LHCN-M2 (cell line): ENCODE measurements at places on chromosomes 13 and 19. TPM values are rescaled to one million over a fixed set of nuclear protein-coding genes. Genes with fewer than 3 reads are reported as not detected.

DNA sequence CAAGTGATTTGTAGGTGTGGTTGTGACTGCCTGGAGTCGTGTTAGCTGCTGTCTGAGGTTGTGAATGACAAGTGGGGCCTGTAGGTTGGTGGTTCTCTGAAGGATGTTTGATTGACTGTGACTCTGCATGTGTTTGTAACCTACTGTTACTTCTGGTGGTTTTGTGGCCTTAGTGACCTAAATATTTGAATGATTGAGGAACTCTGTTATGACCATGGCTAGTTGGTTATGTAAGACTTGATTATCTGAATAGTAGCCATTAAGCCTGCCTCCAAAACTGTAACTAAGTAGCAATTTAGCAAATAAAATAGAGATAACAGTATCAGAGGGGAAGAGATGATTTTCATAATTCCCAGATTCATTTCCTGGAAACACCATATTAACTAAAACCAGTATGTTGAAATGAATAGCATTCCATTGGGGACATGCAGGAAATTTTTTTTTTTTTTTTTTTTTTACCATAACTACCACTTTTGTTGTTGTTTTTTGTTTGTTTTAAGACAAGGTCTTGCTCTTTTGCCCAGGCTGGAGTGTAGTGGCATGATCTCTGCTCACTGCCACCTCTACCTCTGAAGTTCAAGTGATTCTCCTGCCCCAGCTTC is 865 bp downstream of the ZNF382 start:
- peak; percentile 23 for DNase-seq

GRCh38 chr19:40584007-40584406 is 7.3 kb downstream of the SHKBP1 start:
- no peak for DNase-seq

DNA sequence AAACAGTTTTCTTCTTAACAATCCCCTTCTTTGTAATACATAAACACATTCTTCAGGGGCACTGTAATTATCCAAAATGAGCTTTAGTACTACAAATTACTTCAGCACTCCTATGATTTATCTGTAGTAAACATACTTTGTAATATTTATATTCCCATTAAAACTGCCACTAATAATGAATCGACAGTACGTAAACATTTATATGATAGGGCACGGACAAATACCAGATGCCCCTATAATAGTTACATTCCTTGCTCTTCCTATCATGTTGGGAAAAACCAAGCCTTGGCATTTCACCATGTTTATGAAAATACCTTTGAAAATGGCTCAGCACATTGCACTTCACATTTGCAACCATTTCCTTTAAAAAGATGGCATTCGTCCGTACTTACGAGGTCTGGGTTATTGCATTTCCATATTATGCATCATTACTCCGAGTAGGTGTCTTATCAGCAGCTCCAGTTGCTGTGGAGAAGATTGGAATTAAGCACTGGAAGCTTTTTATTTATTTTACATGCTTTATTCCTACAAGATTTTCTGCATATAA is 1043.4 kb downstream of the DIAPH3 start:
- DNase-seq = no peak

DNA sequence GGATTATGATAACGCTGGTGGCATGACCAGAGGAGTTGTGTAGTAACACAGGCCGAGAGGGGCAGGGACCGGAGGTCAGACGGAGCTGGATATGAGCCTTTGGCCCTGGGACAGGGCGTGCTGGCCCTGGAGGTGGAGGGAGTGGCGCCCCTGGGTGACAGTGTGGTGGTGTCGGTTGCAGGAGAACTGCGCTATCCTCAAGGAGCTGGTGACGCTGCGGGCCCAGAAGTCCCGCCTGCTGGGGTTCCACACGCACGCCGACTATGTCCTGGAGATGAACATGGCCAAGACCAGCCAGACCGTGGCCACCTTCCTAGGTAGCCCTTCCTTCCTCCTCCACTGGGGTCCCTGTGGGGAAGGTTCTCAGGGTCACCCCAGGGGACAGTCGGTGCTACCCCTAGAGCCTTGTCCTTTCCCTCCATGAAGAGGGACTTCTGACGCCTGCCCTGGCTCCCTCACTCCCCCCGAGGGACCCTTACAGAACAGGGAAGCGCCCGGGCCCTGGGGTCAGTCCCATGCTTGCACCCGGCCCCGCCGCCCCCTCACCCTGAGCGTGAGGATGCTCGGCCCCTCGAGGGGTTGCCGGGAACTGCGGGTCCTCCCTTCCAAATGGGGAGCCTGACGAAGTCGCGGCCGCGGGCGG is 12.8 kb upstream of the ZNF554 start:
- DNase-seq = no peak

- no peak for DNase-seq
These were observed 27.9 kb downstream of the FLT1 start for GRCh38 chr13:28467034-28467433.

GRCh38 chr13:20270163-20270865 is 38.2 kb upstream of the GJB6 start:
- DNase-seq = no peak

- no peak for DNase-seq
These were observed 15.3 kb upstream of the ZNF486 start for GRCh38 chr19:20151617-20152145.

- DNase-seq = peak; percentile 61
These were observed 125.0 kb downstream of the STK24 start for GRCh38 chr13:98451676-98452470.

DNA sequence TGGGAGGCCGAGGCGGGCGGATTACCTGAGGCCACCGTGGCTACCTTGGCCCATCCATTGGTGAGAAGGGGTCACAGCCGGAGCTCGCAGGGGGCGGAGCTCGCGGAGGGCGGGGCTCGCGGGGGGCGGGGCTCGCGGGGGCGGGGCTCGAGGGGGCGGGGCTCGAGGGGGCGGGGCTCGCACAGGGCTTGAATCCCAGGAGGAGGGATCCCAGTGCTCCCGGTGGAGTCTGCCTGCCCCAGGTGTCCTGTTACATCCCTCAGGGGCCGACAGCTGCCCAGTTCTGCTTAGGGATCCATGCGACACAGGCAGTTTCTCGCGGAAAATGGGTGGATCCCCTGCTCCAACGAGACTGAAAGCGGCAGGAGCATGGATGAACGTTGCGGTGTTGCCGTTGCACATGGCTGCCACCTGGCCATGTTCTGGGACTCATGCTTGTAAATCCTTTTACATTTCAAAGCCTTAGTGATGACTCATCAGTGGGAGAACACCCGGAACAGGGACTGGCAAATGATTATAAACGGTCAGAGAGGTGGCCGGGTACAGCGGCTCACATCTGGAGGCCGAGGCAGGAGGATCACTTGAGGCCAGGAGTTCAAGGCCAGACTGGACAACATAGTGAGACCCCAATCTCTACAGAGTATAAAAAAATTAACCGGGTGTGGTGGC is 25.1 kb downstream of the TMPRSS9 start:
- peak; percentile 86 for DNase-seq

- no peak for DNase-seq
These were observed 4.1 kb upstream of the TLE6 start for GRCh38 chr19:2973229-2973628.

KL gene
- not detected in 2 replicates for total RNA-seq

CDC34 gene
- total RNA-seq = 64.6 and 69.6 TPM in 2 replicates

BORCS8 gene
- total RNA-seq = 19.6 and 27.0 TPM in 2 replicates

RNASEH2A gene
- total RNA-seq = 56.2 and 59.5 TPM in 2 replicates

TLE6 gene
- 0.40 TPM in 1 of 2 replicates, not detected in the other for total RNA-seq

ZNF154 gene
- 0.96 and 1.1 TPM in 2 replicates for total RNA-seq

SIGLEC5 gene
- total RNA-seq = not detected in 2 replicates

PGLYRP2 gene
- total RNA-seq = not detected in 2 replicates

CPB2 gene
- total RNA-seq = not detected in 2 replicates
